NCI-H774 (cell line): ENCODE measurements at places on chromosomes 3 and 15.

GRCh38 chr3:99505646-99506269 lies 132.6 kb upstream of the COL8A1 start:
- DNase-seq = no peak

- DNase-seq = no peak
These were observed 14.0 kb downstream of the C3orf22 start for GRCh38 chr3:126544596-126545281.

- DNase-seq = no peak
These were observed 8.0 kb downstream of the BCL2L10 start for GRCh38 chr15:52104532-52105004.

- DNase-seq = peak; percentile 20
These were observed 83.1 kb downstream of the DNAJB8 start for GRCh38 chr3:128383316-128384235.

- no peak for DNase-seq
These were observed 152.4 kb downstream of the RORA start for GRCh38 chr15:61076598-61077170.

GRCh38 chr15:79329171-79329611 lies 18.3 kb downstream of the TMED3 start:
- DNase-seq = no peak

DNA sequence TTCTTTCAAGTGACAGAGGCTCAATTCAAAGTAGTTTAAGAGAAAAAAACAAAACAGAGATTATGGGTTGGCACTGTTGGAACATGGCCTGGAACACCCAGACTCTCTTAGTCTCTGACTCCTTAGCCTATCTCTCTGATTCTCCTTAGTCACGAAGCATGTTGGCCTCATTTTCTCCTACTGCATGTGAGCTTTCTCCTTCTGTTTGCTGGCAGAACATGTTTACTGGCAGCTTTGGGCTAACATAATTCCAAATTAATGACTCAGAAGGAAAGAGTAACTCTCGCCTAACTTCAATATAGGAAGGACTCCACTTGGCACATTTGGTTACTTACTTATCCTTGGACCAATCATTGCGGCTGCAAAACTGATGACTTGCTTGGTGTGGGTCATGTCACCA lies 21.7 kb upstream of the CCDC39 start:
- DNase-seq = no peak
